ENCODE measurements at places on chromosomes 7 and 10.
A peak's percentile ranks its signal among the peaks of the same experiment; 100 is the strongest.

- DNase-seq: no peak
Observed at GRCh38 chr10:109701633-109702215, 221.6 kb downstream of the XPNPEP1 start.

DNA sequence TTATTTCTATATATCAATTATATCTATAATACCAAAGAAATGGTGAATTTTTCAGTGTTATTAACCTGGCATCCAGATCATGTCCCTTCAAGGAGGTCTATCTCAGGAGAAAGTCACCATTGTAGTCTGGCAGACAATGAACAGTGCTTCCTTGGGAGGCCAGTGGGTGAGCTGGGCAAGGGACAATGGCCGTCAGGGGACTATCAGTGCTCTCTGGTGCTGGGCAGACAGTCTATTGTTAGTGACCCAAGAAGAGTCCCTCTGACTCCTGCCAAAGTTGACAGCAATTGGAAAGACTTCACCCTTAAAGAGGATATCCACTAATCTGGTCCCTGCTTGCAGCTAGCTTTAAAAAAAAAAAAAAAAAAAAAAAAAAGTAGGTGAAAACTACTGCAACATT lies 7.1 kb downstream of the JAZF1 start:
- DNase-seq: no peak

DNA sequence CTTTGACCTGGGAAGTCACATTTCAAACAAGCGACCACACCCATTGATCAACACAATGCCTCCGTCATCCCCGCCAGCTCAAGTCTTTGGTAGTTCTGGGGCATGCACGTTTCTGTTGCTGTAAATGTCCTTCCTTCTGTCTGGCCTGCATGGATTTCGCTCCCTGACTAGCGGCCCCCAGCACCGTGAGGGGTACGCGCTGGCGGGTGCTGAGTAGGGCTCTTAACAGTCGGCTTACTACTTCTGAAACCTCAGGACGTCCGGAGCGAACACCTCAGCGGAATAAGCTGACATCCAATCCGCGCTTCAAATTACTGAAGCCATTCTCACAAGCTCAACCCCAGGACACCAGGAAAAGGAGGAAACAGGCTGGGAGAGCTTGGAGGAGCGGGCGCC lies 505 bp downstream of the NUDCD3 start:
- DNase-seq: peak; percentile 13

GRCh38 chr7:50557099-50557498 lies 8.1 kb downstream of the DDC start:
- DNase-seq: peak; percentile 16

- DNase-seq: peak; percentile 83
Observed at GRCh38 chr10:13924040-13924725, 337.4 kb downstream of the PRPF18 start.

- DNase-seq: no peak
Observed at GRCh38 chr7:149703044-149703650, 70.2 kb downstream of the ZNF467 start.

DNA sequence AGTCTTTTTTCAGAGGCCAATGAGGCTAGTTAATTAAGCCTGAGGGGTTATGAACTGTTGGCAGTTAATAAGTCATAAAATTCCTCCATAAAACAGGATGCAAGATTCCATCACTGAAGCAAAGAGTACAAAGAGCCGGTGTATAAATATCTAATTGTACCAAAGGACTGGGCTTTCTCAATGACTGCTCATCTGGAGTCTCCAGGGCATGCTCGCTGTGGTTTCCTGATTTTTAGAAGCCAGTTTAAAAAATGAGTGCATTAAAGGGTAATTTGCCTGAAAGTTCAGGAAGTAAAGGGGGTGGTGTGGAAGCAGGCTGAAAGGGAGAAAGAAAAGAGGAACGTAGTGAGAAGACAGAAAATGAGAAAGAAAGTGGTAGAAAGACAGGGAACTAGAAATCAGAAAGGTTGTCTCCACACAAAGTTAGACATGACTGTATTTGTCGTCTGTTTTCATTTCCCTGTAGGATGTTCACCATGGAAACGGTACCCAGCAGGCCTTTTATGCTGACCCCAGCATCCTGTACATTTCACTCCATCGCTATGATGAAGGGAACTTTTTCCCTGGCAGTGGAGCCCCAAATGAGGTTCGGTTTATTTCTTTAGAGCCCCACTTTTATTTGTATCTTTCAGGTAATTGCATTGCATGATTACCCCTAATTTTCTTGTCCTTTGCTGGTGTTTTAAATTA lies 282.3 kb downstream of the TWIST1 start:
- DNase-seq: no peak

DNA sequence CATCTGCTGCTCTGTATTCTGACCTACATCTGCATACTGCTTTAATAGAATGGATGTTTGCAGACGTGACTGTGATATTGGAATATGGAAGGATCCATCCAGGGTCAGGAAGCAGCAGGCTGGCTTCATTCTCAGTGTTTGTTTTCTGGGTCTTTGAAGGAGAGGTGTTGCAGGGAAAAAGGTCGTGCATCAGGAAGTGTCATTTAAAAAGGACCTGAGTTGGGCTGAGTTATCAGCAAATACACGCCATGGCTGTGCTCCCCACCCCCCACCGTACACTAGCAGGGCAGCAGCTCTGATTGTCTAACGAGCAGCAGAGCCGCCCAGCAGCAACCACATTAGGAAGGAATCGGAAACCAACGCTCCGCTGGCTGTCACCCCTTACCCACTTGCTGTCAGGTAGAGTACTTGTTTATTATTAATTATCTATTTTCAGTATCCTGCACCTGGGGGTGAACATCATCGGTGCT lies 63.1 kb upstream of the STEAP1B start:
- no peak for DNase-seq

- DNase-seq: no peak
Observed at GRCh38 chr7:74387606-74388005, 66.1 kb upstream of the GTF2IRD1 start.

DNA sequence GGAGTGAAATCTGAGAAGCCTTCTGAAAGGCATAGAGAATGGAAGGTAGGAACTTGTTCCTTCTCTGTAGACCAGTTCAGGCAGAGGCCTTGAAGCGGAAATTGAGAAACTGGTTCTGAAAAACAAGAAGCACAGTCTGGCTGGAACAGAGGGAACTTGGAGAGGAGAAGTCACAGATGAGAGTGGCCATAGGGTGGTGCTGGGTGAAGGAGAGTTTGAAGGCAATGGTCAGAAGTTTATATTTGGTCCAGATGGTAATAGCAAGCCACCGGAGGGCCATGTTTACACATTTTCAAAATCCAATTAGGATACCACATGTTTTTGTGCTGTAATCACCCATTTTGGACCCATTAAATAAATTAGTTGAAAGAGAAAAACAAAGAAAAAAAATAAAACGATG lies 692.5 kb downstream of the INHBA start:
- DNase-seq: no peak

- peak; percentile 83 for DNase-seq
Observed at GRCh38 chr10:46524472-46525176, 31.8 kb downstream of the GPRIN2 start.

GRCh38 chr10:80542652-80543318 lies 5.1 kb downstream of the SH2D4B start:
- no peak for DNase-seq

DNA sequence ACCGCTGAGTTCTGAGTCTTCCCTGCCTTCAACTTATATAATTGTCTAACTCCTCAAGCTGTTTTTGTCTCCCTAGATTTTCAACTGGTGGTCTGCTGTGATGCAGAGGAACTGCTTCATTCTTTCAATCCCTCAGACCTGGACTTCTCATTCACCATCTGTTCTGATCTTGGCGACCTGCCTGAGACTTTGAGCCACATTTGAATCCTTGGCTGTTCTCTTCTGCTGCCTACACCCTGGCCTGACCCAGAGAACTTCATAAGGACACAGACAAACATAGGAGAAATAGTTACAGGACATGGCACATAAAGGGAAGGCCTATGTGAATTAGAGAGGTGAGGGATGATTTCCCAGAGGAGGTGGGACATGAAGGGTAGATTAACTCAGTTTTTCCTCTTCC lies 326.7 kb downstream of the PTEN start:
- DNase-seq: no peak

DNA sequence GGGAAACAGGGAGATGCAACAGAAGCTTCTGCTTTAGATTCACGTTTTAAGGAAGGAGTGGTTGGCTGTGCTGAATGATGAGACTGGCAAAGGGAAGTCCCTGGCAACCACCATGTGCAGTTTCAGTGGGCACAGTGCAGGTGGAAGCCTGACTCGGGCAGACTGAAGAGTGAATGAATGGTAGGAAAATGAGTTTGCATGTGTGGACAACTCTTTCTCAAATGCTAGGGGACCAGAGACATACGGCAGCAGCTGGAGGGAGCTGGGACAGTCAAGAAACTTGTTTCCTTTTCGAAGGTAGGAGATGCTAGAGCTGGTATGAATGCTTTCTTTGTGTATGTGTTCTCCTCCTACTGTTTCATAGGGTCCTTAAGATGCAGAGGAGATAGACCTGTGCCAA lies 29.0 kb downstream of the PODXL start:
- DNase-seq: no peak

GRCh38 chr10:23157239-23157681 lies 34.9 kb upstream of the PTF1A start:
- no peak for DNase-seq

DNA sequence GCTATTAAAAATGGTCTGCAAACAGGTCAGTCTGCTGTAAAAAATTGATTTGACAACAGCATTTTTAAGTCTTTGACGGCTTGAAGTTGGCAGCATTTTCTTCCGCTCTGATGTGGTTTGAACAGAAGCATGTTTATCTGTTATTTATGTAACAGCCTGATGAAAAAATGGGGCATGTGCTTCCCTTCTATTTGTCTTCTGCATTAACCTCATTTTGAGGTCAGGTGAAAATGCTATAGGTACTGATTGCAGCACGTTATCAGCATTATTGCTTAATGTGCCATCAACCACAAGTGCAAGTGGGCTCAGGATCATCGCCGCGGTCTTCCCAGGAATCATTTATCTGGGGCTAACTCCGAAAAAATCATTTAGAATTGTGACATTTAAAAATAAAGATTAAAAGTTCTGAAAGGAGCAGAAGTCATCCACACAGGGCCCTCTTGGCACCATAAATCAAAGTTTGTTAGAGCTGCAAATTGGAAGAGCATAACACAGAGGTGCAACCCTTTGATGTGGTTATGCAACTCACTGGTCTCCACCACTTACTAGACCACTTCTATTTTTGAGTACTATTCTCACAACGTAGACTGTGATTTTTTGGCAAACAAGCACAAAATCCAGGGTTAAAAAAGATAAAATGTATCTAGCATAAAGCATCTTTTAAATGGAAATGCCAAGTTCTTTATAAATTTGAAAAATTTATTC lies 307.7 kb downstream of the MDFIC start:
- DNase-seq: peak; percentile 96

- DNase-seq: no peak
Observed at GRCh38 chr7:87354749-87355148, 9.3 kb downstream of the CROT start.

DNA sequence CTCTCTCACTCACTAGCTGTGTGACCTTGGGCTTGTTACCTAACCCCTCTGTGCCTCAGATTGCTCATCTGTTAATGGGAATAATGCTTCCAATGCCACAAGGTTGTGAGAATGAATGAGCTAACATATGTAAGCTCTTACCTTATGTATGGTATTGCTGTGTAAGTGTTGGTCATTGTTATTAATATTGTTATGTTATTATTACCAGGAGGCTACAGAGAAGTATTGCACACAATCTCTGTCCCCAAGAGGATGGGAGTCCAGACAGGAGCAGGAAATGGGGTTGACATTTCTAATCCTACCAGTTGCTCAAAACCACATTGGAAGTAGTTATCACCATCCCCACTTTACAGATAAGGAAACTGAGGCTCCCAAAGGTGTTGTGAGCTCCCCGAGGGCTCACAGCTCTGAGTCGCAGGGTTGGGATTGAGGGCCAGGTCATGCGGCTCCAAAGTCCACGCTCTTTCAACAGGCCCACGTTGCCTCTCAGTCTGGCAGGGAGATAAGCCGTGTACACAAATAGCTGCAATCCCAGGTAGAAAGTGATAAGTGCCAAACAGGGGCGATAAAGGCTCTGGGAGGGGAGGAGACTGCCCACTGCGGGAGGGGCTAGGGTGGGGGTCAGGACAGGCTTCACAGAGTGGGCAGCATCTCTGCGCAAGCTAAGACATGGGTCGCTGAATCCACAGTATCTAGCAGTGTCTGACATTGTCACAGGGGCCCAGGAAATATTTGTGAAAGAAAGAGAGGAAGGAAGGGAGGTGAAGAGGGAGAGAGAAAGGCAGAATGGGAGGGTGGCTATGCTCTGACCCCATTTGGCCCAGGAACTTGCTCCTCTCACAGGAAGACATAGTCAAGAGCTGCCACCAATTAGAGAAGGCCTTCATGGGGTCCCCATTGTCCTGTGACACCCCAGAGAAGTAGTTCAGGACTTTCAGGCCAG lies 9.6 kb upstream of the ZMIZ1 start:
- no peak for DNase-seq

DNA sequence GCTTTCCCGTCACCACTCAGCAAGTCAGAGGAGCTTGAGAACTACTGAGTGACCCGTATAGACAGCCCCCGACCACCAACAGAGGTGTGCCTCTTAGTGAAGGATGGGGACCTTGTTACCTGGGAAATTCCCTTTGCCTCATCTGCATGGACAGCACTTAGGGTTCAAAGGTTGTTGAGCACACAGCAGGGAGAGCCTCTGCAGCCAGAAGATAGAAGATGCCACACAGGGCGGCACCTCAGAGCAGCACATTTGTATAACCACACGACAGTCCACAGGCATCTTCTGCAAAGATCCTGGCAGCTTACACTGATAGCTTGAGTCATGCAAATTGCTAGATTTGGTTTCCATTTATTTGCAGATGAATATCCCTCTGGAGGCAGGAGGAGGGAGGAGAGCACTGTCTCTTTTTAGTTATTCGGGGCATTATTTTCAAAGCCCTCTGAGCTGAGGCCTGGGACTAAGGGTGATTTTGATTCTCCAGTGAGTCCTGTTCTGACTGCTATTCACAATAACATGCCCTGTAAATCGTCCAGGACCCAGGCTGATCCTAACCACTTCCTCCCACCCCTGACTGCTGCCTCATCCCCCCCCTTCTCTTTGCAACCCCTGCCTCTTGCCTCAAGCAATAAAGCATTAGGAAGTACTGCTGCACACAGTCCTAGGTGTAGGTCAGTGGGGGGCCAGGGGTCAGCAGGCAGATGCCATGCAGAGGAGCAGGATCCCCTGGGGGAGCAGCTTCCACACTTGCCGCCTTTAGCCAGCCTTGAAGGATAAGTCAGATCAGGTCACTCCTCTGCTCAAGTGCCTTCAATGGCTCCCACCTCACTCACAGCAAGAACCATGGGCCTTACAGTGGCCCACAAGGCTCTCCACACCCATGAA lies 24.6 kb upstream of the INMT start:
- DNase-seq: no peak

- DNase-seq: peak; percentile 36
Observed at GRCh38 chr10:69228151-69228550, 8.0 kb downstream of the HKDC1 start.

GRCh38 chr10:53314876-53315275 lies 542.3 kb upstream of the MBL2 start:
- DNase-seq: peak; percentile 73

DNA sequence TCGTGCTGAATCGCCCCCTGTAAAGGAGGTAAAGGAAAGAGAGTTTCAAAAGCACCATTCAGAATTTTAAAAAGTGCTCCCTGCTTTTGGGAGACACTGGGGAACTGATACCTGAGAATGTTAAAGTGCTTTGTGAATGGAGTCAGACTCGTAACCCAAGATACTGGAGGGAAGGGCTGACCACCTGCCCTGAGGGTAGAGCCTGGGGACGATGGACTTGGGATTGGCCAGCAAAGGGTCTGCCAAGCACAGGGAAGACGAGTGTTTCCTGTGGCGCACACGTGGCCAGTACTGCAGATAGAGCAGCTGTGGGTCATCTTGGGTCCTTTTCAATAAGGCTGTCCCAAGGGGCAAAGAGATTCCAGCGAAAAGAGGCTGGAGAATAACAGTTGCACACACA lies 1284.1 kb upstream of the AUTS2 start:
- no peak for DNase-seq

GRCh38 chr10:11824376-11824775 lies 1.2 kb downstream of the PROSER2 start:
- DNase-seq: peak; percentile 42
